ENCODE measurements at places on chromosomes 2 and 18.
A peak's percentile ranks its signal among the peaks of the same experiment; 100 is the strongest.

- no peak for DNase-seq
Observed at GRCh38 chr18:55868909-55869308, 280.9 kb upstream of the TCF4 start.

DNA sequence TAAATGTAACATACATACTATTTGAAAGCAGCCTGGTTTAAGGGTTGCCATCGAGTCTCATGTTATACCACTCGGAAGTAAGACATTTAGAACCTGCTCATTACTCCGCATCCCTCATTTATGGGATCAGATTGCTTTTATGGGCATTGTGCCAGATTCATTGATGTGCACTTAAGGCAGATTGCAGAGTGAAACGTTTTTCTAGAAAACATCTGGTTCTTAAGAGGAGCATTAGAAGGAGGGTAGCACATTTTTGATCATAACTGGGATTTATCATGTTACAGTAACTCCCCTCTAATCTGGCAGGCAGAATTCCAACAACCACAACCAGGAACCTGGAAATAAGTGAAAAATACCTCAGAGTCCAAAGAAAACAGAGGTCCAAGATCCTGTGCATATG is 74.2 kb upstream of the GALNT3 start:
- no peak for DNase-seq

- no peak for DNase-seq
Observed at GRCh38 chr2:51813247-51813646, 781.3 kb upstream of the NRXN1 start.

DNA sequence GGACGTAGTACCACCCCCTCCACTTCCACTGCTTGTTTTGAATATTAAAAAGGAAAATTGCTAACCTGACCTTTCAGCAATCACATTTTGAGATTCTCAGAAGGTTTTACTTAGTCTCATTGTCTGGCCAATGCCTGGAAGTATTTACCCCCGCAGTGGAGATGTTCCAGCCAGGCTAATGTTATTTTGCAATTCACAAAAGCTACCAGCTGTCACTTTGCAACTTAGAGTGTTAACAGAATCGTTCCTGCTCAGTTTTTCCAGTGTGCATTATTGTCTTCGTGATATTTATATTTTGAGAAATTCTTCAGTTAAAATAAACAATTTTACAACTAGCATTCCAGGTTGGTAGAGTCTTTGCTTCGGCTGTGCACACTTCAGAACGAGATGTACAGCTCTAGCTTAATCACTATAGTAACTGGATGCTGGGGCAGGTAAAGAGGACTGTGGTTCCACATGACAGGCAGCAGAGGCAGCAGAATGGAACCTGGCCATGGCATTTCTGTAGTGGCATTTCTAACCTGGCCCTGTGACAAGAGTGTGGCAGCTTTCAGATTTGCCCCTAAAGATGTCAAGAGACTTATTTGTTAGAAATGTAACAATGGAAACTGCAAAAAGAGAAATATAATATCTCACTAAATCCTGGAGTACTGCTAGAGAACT is 85.1 kb downstream of the DTNA start:
- no peak for DNase-seq

DNA sequence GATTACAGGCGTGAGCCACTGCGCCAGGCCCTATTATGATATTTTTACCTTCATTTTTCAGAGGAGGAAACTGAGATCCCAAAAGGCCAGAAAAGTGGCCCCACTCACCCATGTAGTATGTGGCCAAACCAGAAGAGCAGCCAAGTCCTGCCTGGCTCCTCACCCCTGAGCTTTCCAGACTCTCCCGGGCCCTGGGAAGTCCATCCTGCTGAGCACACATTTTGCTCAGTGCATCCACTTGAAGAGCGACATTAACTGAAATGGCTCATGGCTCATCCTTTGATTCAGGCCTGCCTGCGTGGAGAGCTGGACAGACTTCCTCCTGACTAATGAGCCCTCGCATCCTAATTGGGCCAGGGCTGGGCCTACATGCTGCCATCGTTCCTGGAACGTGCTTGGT is 9.5 kb upstream of the NGEF start:
- no peak for DNase-seq

DNA sequence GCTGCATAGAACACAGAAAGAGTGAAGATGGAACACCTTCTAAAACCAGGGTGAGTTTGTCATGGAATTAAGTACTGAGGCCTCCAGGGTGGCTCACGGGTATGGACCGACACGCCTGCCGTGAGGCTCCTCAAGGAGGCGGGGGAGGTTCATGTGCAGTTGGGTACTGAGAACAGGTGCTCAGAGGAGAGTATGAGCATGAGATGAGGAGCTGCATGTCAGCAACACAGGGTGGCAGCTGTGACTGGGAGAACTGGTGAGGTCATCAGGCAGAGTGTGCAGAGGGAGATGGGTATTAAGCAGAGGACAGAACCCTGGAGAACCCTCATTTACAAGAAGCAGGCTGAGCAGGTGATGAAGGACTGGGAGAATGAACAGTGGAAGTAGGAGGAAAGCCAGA is 63.2 kb upstream of the KLHL29 start:
- DNase-seq = no peak

- no peak for DNase-seq
Observed at GRCh38 chr2:37297632-37298031, 27.0 kb downstream of the PRKD3 start.

DNA sequence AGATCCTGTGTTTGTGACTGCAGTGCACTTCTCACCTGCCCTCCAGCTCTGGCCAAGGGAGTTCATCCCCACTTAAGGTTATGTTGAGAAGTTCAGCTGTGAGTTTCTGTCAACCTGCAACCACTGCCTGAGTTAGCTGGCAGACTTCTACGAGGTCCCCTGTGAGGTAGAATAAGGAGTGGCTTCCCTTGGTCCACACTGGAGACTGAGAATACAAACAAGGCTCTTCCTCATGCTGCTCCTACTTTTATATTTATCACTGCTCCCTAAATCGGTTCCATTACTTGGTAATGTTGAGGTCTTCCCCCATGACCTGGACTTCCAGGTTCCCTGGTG is 353.2 kb upstream of the CWC22 start:
- DNase-seq = no peak

GRCh38 chr18:23179416-23179815 is 44.1 kb downstream of the CABLES1 start:
- no peak for DNase-seq

- DNase-seq = no peak
Observed at GRCh38 chr2:224753743-224754540, 37.8 kb upstream of the CCDC195 start.

GRCh38 chr2:202299712-202300111 is 34.1 kb downstream of the NOP58 start:
- no peak for DNase-seq

DNA sequence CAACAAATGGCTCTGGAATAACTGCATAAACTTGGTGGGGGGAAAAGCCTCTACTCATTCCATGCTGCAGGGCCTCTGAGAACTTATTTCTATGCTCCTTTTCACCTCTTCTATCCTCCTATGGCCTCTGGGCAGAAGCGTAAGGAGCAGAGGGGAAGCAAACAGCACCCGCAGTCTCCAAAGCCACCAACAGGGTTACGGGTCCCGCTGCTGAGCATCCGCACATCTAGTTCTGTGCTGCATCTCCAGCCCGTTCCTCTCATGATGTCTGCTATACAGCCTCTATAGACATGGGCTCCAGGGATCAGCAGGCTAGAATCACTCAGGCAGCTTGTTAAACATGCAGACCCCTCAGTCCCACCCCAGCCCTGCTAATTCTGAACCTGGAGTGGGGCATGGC is 25.9 kb downstream of the PSTPIP2 start:
- no peak for DNase-seq

- peak; percentile 3 for DNase-seq
Observed at GRCh38 chr2:74206180-74206688, 7.8 kb downstream of the MTHFD2 start.

DNA sequence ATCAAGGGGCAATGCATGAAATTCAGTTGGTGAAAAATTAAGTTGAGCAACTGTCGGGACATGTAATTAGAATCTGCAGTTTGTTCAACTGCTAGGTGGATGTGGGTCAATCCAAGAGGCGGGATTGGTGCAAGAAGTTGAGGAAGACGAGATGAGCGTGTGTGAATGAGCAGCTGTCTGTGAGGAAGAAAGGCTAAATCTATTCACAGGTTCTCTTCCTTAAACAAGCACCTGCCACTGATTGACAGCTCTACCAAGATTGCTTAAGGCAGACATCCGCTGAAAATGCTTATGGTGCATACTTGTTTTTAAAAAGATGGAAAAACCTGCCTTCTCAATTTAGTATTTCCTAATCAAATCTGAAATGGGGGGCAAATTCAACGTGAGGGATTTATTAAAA is 323.4 kb upstream of the THUMPD2 start:
- no peak for DNase-seq

DNA sequence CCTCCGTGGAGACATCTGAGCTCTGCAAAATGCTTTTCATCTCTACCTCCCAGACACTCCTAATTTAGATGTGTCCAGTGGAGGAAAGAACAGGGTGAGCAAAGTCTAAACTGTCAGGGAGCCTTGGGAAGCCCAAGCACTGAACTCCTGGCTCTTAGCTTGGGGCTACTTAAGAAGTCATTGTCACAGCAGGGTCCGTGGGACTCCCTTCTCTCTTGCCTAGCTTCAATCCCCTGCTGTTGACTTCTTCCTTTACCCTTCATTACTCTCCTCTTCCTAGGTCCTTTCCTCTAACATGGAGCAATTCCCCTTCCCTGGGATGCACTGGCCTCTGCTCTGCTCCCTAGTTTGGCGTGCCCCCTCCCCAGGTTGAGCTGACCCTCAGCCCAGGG is 3.4 kb downstream of the OSR1 start:
- no peak for DNase-seq

GRCh38 chr2:20781656-20782265 is 41.1 kb downstream of the LDAH start:
- DNase-seq = no peak

DNA sequence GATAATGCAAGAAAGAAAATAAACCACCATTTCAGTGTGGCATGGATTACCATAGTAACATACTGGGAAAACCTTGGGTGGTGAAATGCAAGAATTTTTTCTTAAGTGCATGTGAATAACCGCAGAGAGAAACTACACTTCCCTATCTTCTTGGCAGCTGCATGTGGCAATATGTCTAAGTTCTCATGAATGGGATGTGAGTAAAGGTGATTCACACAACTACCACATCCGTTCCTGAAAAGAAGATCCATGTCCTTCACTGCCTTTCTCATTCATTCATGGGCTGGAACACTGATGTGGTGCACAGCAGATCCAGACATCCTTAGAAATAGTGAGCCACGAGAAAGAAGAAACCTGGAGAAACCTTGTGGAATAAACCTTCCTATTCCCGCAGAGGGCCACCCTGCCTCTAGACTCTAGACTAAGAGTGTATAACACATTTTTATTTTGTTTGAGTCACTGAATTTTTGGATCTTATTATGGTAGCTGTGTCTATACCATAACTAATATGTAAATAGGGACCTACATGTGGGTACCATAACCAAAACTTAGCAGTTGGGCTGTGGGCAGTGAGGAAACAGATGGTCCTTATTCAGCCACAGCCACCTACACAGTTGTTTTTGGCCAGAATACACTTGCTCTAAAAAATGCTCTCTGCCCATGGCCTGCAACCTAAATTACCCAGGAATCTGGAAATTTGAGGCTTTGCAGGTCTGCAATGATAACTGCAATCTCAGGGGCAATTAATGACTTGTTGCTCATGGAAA is 573.3 kb downstream of the LRP1B start:
- DNase-seq = no peak

DNA sequence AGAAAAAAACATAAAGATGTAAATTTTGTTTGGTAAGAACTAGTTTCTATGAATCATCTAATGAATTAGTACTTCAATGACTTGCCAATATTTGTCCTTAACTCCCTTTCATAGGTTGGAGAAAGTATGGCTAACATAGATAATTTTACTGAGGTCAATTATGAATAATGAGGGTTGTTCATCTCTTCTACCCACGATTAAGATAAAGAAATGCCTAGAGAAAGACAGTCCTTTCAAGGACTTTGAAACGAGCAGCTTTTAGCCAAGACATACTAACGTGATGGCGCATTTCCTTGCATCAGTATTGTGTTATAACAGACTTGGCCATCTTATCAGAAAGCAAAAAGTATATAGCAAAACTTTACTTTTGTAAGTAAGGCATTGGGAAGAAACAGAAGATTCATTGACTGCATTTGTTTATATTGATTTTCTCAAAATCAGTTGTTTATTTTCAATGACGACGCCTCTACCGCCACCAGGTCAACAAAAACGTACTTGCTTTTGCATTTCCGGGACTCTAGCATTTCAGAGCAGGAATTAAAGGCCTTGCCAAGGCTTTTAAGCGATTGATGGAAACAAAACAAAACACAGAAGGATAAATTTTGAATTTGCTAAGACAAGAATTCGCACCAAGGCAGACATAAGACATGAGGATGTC is 961 bp downstream of the RBM43 start:
- DNase-seq = no peak

- no peak for DNase-seq
Observed at GRCh38 chr2:75153221-75153620, 46.1 kb downstream of the TACR1 start.

DNA sequence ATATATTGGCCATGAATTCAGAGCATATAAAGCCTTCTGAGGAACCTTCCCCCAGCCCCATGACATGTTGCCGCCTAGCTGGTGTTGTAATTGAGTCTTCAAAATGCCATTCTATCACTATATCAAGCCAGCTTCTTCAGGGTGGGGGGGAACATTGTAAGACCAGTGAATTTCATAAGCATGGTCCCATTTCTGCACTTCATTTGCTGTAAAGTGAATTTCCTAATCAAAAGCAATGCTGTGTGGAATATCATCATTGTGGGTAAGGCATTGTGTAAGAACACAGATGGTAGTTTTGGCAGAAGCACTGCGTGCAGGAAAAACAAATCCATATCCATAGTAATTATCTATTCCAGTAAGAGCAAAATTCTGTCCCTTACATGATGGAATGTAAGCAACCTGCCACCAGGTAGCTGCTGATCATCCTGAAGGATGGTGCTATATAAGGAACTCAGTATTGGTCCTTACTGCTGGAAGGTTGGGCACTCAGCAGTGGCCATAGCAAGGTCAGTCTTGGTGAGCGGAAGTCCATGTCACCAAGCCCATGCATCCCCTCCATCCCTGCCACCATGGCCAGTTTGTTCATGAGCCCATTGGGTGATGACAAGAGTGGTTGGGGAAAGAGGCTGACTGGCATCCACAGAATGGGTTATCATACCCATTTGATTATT is 159.4 kb downstream of the COPS8 start:
- DNase-seq = no peak

DNA sequence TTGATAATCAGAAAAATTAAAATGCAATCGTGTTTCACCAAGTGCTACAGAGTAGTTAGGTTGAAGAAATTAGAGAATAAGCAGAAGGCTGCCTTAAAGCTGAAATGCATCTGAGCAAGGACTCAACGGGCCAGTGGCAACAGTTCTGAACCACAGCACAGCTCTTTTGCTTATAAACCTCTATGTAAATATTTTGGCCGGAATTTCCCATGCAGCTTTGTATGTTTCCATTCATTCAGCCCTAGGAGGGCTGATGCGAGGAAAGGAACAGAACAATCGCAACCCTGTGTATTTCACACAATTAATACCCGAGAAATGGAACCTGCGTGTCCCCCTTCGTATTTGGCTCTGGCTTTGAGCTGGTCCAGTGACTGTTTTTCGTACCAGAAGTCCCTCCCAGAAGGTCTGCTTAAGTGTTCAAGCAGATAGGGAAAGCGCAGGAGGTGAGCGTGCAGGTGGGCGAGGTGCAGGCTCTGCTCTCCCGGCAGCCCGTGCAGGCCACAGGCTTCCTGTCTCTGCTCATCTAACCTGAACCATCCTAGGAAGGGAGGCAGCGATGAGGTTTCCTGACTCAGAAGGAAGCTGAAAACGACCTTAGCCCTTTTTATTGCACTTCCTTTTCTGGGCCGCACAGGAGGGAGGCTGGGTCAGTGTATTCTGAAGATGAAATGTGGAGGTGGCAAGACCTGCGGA is 67.3 kb downstream of the ASB1 start:
- no peak for DNase-seq

Measured in stimulated activated CD8-positive, alpha-beta memory T cell treated with anti-CD3 and anti-CD28 coated beads, Interleukin-15, amount 100 ng/mL, for 4 hours (primary cell).